ENCODE measurements at places on chromosomes 6 and 20.

- DNase-seq, result no peak
These were observed 5.6 kb upstream of the CEP85L start for GRCh38 chr6:118656847-118657451.

- no peak for DNase-seq
These were observed 77.3 kb downstream of the TOX2 start for GRCh38 chr20:43991982-43992381.

- peak; percentile 64 for DNase-seq
These were observed 6.9 kb downstream of the SLC32A1 start for GRCh38 chr20:38730989-38731737.

DNA sequence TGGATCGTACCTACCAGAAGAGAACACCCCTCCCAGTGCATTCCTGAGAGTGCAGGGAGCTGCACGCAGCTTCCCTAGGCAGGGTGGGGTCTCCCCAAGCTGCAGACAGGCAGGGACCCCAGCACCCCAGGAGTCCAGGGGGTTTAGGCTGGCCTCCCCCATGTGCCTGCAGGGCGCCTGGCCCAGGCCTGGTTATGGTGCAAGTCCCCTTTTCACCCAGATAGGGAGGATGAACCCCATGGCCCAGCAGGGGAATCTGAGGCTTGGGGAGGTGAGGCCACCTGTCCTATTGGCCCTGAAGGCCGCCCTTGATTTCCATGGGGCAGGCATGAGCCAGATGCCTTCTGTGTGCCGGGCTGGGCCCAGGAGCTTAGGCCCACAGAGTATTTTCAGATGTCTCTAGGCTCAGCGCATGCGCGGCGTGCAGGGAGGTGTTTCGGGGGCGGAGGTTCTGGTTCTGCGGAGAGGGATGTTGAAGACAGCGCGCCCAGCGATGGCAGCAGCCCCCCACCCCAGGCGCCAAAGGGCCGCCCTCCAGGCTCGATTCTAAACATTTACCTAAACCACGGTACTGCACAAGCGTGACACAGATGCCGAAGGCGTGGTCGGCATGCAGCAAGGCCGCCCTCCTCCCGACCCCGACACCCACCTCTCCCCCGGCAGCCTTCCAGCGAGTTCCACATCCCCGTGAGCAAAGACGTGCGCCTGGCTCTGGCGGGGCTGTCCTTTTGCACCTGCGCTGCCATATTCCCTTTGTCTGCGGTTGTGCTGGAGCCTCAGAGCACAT lies 29.4 kb downstream of the COL20A1 start:
- no peak for DNase-seq

DNA sequence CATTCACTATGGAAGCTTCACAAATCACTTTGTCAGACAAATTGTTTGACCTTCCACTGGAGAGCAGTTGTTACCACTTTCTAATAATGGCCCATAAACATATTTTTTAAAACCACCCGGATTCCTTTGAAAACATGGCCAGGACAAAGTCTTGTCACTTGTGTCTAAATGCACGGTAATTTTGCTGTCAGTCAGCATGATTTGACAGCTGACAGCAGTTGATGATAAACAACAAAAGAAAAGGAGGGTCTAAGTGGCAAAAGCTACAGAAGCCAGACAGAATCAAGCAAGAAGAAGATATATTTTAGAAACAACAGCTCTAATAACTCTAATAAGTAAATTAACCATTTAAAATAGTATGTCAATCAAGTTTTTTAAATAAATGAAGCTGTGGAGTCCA lies 27.7 kb upstream of the CARMIL1 start:
- DNase-seq, result no peak

- no peak for DNase-seq
These were observed 17.5 kb downstream of the SPDEF start for GRCh38 chr6:34538581-34538980.

GRCh38 chr6:24391756-24392405 lies 10.9 kb upstream of the MRS2 start:
- no peak for DNase-seq

DNA sequence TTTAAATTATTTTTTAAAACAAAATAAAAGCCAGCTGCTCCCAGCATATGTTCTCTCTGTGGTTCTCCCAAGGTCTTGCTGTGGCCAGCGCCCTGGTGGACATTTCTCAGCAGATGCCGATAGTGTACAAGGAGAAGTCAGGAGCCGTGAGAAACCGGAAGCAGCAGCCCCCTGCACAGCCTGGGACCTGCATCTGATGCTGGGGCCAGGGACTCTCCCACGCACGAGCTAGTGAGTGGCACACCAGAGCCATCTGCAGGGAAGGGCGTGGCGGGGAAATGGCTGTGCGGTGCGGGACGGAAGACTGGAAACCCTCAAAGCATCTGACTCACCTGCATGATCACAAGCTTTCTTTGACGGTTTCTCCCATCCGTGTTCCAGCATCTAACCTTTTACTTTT lies 16.5 kb downstream of the GFRA4 start:
- DNase-seq, result no peak

GRCh38 chr6:3384241-3385143 lies 72.4 kb downstream of the SLC22A23 start:
- DNase-seq, result no peak

GRCh38 chr6:13863699-13864155 lies 49.4 kb upstream of the MCUR1 start:
- no peak for DNase-seq

DNA sequence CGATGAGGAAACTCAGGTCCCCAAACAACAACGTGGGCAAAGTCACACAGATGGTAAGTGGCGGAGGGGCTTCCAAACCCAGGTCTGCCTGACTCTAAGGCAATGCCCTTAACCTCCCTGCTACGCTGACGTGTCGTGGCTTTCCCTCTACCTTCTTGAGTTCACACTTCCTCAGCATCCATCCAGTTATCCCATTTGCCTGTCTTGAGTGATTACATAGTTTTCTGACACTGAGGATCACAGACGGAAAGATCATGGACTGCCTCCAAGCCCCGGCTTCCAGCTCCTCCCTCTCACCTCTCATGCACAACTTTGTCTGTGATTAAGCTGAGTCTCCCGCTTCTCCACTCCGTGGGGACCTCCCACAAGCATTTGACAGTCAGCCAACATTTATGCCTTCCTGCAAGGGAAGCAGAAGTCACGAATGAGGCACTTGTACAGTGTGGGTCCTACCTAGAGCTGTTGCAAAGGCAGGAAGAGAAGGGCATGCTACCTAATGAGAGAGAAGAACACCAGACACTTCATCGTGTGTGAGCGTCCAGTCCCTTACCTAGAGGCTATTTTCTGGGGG lies 33.8 kb downstream of the TBC1D7 start:
- DNase-seq, result no peak

DNA sequence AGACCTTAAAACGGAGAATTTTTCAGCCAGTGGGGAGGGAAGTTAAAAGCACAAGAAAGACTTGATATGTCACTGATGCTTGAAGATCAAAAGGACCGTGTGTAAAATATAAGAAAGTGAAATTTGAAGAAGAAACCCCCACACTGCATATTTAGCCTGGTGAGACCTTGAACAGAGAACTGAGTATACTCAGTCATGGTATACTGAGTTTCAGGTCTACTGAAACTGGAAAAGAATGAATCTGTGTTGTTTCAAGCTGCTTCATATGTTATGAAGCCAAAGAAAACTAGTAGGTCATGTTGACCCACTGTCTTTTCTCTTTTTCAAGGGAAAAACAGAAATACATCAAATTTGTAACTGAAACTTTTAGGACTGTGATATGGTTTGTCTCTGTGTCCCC lies 443.8 kb upstream of the GJE1 start:
- DNase-seq, result no peak

GRCh38 chr6:19067165-19067564 lies 680.0 kb downstream of the RNF144B start:
- no peak for DNase-seq

GRCh38 chr6:39776581-39776980 lies 15.6 kb upstream of the DAAM2 start:
- no peak for DNase-seq

All from stimulated activated CD8-positive, alpha-beta memory T cell treated with anti-CD3 and anti-CD28 coated beads, Interleukin-4, amount 100 ng/mL, for 4 hours (primary cell).